ENCODE measurements at places on chromosomes 4 and X.

DNA sequence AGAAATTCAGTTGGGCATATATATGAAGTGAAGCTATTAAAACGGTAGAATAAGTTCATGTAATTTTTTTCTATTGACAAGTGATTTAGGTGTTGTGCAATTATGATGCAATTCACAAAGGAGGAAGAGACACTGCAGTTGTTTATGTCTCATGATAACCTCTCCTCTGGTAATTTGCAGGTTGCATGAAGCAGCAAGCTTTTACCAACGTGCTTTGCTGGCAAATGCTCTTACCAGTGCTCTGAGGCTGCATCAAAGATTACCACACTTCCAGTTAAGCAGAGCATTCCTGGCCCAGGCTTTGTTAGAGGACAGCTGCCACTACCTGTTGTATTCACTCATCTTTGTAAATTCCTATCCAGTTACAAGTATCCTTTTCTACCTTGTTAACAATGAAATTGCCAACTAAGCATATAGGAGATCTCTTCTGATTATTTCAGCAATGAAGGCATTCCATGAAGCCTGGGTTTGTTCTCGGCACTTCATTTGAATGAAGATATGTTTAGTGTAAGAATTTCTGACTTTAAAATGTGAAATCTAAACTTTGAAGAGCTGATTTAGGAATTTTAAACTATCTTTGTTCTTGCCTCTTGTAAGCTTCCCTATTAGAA, 3.9 kb downstream of the TMEM33 start:
- no peak for DNase-seq

- DNase-seq = no peak
These were observed 31.5 kb downstream of the PALLD start for GRCh38 chr4:168528131-168528949.

DNA sequence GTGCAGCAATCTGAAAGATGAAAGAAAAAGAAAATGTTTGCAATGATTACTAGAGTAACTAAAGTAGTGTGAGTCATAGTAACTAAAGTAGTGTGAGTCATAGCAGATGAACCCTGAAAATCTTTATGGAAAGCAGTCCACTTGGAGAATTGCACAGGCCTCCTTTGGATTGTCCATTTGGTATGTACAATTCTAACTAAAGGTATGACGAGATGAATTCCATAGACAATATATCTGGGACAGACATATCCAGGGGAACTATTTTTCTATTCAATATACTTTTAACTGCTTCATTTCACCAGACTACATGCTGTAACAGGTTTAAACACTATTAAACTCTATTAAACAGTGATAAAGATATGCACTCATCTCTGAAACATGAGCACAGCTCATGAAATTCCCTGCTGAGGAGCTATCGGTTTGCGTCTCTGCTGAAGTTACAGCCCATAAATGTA, 798.7 kb downstream of the PCDH7 start:
- DNase-seq = no peak

GRCh38 chrX:22247169-22247568, 25.5 kb upstream of the CBLL2 start:
- DNase-seq = no peak

- DNase-seq = no peak
These were observed 420.2 kb downstream of the BCOR start for GRCh38 chrX:39677585-39677977.

- no peak for DNase-seq
These were observed 94.6 kb upstream of the INPP4B start for GRCh38 chr4:142940425-142941330.
